ENCODE measurements at places on chromosomes 16 and 17.

- no peak for DNase-seq
Observed at GRCh38 chr17:6105649-6106007, 35.4 kb downstream of the WSCD1 start.

- no peak for DNase-seq
Observed at GRCh38 chr16:17013038-17013437, 457.7 kb downstream of the XYLT1 start.

DNA sequence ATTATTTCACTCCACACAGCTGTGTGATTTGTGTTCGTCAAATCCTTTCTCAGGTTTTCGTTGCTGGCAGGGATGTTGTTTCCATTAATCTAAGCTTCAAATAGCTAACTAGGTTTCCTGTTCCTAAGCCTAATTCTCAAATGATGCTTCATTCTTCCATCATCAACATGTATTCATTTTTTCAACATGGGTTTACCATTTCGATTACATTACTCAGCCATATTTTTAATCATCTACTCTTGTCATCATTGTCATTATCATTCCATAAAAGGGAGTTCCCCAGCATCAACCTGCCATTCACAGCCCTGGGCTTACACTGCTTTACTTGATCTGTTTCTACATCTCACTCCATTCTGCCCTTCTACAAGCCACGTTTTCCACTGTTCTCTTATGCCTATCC, 33.3 kb upstream of the ANKFN1 start:
- no peak for DNase-seq

- no peak for DNase-seq
Observed at GRCh38 chr16:57504001-57504400, 17.7 kb upstream of the DOK4 start.

GRCh38 chr16:19583665-19584300, 28.3 kb downstream of the VPS35L start:
- DNase-seq, result no peak

All from right forelimb (tissue), 1 donor.